ENCODE measurements at places on chromosomes 7 and 10.

DNA sequence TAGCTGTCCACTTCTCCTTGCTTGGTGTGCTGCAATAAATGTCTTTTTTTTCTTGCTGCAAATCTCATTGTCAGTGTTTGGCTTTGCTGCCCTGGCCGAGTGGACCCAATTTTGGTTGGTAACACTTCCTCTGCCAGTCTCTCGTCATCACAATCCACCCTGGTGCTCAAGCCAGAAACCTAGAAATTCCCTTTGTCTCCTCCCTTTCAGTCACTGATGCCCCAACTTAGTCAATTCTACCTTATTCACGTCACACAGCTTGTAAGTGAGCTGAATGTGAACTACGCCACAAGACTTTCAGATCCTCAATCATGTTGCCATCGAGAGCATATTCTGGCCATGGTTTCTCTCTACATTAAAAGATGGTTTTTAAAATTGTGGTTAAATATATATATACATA is 13.0 kb upstream of the FRA10AC1 start:
- no peak for DNase-seq

DNA sequence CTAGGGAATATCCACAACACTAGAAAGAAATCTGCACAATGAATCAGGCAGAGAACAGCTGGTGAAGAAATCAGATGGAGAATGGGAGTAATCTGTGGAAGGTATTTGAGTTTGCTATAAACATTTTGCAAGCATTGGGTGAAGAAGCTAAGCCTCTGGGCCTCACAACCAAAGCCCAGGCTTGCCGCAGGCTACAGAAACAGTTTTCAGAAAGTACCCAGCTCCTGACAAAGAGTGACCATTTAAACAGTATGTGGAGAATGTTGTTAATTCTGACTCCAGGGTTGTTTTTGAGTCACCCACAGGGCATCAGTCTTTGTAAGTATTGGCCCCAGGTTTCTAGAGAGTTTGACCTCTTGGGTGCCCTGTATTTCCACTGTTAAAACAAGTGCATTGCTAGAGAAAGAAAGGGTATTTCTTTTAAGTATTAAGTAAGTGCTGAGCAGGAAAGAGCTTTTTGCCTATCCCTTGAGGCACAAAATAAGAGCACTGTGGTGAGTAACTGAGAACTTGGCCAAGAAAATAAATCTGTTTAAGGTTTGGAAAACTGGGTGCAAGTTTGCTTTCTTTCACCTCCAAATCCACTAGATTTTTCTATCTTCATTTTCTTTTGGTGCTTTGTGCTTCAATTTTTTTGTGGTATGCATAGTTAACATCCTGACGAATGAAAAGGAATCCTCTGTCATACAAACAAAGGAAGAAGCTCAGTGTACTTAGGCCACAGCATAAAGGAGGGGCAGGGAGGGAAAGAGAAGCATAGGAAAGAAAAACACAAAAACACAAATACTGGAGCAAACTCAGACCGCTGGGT is 691.8 kb downstream of the SUGCT start:
- DNase-seq = no peak

DNA sequence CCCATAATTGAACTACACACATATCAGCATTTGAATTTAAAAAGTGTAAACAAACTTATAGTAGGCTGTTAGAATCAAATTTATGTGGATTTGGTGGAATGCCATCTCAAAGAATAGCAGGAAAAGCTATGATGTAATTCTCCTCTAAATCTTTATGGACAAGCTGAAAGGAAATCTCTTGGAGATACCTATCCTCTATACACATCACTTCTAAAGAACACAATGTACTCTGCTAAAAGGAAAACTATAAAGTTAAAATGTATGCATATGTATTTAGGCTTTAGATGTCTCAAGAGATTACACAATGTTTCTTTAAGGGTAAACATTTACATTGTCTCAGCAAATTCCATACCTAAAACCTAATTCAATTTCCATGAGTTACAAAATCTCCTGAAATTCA is 323.3 kb downstream of the CRPPA start:
- no peak for DNase-seq

DNA sequence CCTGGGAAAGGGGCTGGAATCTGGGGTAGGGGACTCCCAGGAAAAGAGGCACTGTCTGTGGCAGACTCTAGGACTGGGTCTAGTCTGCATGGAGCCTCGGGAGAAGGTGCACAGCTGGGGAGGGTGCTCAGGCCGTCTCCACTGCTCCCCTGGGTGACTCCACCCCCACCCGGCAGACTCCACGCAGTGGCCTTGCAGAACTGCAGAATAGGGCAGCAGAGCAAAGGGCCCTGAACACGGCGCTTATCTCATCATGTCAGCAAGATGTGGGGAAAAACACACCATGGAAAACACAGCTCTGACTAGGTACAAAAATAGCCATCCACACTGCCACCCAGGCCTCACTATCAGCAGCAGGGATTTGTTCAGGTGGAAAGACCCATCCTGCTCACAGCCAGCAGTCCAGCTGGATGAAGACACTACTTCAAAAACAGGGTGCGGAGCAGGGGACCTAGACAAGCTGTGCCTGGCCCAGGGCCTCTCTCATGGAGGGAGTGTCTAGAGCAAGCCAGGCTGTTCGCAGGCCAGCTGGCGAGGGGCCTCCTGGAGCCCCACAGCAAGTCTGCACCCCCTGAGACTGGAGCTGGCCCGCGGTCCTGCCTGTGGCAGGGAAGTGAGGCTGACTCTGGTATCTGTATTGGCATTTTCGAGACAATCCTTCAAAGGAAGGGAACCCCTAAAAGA is 11.7 kb downstream of the MAT1A start:
- DNase-seq = no peak

- no peak for DNase-seq
Observed at GRCh38 chr7:13911909-13912308, 77.6 kb downstream of the ETV1 start.

DNA sequence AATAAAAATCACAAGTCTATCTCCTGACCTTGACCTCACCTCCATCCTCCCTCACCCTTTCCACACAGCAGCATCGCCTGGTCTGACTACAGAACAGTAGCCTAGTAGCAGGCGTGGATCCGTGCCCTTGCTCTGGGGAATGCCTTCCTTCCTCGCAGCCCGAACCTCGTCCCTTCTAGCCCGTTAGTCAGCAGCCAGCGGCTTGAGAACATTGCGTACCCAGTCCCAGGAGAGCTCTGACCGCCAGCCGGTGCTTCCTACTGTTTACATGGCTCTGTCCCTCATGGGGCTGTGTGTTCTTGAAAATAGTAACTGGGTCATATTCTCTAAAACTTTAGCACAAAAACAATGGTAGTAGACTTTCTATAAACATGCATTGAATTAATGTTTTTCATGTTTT is 682.7 kb upstream of the IGFBP3 start:
- DNase-seq = no peak

- DNase-seq = no peak
Observed at GRCh38 chr7:30975256-30975899, 11.6 kb downstream of the GHRHR start.

DNA sequence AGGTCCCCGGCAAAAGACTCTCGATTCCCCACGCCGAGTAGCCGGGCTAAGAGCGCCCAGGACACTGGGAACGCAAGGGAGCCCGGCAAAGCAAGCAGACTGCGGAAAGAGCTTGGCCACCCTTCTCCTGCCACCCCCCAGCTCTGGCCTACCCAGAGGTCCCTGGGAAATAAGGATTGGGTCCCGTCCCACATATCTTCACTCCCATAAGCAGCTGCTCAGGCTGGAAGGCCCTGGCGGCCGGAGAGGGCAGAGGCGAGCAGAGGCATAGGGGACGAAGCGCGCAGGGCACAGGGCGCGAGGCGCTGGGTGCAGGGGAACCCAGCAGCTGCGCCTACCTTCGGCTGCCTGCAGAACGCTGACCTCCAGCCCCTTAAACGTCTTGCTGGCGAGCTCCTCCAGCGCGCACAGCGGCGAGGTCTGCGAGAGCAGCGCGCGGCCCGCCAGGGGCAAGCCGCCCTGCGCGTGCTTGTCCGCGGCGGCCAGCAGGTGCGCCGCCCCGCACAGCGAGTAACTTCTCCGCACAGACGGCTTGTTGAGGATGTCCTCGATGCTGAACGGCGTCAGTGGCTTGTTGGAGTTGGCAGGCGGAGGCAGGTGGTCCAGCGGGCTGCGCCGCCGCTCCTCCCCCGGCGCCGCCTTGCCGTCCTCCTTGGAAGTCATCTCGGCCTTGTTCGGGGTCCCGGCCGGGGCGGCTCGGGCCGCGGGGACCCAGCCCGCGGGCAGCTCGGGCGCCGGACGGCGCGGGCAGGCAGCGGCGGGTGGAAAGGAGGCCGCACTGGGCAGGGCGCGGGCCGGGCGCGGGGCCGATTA is 904 bp downstream of the LBX1 start:
- no peak for DNase-seq

DNA sequence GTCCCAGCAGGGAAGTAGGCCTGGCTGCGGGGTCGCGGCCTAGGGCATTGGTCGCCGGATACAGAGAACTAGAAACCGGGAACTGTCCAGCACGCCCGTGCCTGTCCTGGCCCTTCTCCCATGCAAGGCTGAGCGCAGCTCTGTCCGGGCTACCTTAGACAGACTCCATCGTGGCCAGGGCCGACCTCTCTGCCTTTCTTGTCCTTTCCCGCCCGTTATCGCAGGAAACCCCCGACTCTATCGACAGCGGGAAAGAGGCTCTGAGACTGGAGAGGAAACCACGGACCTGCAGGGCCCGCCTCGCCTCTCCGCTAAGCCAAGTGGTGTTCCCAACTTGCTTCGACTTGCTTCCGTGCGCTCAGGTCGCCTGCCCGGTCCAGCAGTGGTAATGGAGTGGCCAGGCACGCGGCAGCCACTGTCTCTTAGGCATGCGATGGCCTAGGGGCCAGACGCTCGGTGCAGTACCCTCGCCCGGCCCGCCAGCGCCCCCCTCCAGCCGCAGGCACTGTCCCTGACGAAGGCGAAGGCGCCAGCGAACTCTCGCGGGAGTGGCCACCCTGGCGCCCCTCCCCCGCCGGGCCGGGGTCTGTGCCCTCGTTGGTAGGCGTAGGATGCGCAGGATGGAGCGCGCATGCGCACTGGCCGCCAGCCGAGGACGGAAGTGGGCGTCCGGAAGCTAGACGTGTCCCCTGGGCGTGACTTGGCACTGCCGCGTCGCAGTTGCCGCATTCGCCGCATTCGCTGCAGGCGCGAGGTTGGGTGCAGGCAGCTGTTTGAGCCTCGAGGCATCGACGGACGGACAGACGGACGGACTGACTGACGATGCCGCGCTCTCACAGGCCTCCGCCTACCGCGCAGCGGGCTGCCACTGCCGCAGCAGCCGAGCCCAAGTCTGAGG is 54.4 kb downstream of the MCMBP start:
- no peak for DNase-seq

- no peak for DNase-seq
Observed at GRCh38 chr10:71077143-71077581, 135.2 kb upstream of the UNC5B start.

DNA sequence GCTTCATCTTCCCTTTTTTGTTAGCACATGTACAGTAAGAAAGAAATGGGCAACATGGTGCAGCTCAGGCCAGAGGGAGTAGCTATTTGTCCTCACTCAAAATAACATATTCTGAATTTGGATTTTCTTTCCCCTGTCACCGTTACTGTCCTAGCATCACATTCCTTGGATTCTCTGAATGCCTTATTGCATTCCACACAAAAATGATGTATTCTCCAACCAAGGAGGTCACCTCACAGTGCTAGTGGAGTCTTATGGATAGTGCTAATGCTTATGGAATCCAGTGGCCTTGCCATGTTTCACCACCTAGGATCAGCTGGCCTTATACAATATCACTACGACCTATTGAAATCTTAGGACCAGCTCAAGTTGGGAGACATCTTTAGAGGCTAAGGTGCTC is 7.2 kb downstream of the PRSS58 start:
- DNase-seq = no peak

DNA sequence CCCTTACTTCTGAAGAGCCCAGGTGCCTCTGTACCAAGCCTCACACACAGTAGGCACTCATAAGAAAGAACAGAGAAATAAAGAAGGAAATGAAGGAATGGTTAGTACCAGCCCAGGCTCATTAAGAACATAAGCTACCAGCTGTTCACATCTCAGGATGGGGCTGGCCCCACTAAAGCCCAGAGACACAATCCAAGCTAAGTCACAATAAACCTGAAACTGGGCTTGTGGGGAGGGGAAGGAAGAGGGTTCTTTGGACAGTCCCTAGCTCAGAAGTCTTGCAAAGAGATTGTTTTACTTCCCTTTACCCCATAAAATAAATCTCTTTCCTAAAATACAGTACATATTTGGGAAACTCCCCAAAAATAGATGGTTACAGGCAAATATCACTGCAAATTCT is 24.3 kb downstream of the FBXW4 start:
- no peak for DNase-seq

- DNase-seq = no peak
Observed at GRCh38 chr7:17123020-17123419, 175.4 kb upstream of the AHR start.

DNA sequence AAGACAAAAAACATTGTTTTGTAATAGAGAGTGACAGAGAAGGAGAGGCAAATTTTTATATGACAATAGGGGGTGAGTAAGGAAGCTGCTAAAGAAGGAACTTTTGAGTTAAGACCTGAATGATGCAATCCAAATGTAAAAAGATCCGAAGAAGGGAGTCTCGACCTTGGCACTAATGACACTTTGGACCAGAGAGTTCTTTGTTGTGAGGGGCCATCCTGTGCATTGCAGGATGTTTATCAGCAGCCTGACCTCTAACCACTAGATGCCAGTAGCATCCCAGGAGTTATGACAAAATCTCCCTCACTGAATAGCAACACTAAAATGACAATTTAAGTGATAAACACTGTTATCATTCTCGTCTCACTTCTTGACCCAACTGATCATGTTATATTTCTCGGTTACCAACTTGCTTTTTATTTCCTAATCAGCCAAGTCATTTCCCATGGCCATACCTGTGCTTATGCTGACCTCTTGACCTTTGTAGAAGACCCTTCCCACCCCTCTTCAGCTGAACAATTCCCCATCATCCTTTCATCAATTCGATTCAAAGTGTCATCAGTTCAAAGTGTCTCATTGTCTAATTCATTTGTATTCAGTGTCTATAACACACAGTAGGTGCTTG is 30.0 kb downstream of the DGKI start:
- DNase-seq = no peak

- DNase-seq = no peak
Observed at GRCh38 chr7:3439333-3440030, 138.4 kb downstream of the SDK1 start.

DNA sequence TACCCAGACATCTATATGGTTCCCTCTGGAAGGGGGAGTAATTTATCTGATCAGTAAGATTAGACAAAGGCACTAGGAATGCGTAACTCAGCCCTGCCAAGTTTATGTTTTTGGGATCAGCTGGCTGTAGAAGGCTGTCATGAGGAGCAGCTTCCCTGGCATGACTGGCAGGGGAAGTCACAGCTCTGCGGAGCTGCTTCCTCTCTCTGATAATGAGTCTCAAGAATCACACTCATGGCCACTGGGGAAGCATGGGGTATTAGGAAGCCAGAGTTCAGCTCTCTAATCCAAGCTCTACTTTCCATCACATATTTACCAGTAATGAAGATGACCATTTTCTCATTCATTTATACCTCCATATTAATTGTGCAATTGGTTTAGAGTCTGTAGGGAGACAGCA is 758.9 kb downstream of the GRM8 start:
- DNase-seq = no peak

Measured in stimulated activated CD8-positive, alpha-beta memory T cell treated with anti-CD3 and anti-CD28 coated beads, Interleukin-15, amount 100 ng/mL, for 1 hour (primary cell).